ENCODE measurements at places on chromosomes 5 and 9. TPM values are rescaled to one million over a fixed set of nuclear protein-coding genes. Genes with fewer than 3 reads are reported as not detected.
A peak's percentile ranks its signal among the peaks of the same experiment; 100 is the strongest.

DNA sequence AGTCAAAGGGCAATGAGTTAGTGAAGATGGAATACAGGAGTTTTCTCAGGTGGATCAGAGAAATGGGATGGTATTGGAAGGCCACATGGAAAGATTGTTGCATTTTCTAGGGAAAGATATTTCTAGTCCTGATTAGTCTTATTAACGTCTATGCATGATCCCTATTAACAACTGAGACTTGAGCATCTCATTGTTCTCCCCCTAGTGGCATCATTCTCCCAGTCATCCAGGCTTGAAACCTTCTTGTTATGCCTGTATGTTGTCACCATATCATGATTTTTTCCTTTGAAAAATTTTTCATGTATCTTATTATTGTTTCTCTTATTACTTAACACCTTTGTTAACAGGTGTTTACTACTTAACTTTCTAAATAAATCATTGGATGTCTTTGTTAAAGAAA lies 34.4 kb downstream of the KIF2A start:
- peak; percentile 3 for DNase-seq

GRCh38 chr5:17115855-17116254 lies 101.6 kb upstream of the BASP1 start:
- DNase-seq: no peak

DNA sequence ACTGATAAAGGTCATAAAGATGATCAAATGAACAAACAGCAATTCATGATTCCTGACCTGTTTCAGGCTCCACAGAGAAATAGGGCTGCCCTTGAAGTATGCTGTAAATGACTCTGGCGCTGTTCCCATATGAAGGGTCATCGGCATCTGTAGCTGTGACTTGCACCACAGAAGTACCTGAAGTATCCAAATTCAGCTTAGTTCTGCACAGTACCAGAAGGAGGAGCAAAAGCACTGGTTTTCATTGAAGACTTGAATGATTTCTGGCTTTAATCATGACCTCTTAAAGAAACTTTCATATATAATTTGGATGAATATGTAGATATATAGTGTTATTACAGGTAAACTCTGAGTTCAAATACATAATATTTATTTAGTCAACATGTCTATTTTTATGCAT lies 109.1 kb downstream of the CDH10 start:
- peak; percentile 33 for DNase-seq

The MAMDC4 gene
- 4.4 TPM for total RNA-seq

GRCh38 chr5:69368458-69369339 lies 621 bp downstream of the AK6 start:
- DNase-seq: no peak

- DNase-seq: no peak
Measured at GRCh38 chr5:61673007-61673735, 341.1 kb downstream of the ZSWIM6 start.

GRCh38 chr9:127450243-127450760 lies 904 bp downstream of the RPL12 start:
- no peak for DNase-seq

DNA sequence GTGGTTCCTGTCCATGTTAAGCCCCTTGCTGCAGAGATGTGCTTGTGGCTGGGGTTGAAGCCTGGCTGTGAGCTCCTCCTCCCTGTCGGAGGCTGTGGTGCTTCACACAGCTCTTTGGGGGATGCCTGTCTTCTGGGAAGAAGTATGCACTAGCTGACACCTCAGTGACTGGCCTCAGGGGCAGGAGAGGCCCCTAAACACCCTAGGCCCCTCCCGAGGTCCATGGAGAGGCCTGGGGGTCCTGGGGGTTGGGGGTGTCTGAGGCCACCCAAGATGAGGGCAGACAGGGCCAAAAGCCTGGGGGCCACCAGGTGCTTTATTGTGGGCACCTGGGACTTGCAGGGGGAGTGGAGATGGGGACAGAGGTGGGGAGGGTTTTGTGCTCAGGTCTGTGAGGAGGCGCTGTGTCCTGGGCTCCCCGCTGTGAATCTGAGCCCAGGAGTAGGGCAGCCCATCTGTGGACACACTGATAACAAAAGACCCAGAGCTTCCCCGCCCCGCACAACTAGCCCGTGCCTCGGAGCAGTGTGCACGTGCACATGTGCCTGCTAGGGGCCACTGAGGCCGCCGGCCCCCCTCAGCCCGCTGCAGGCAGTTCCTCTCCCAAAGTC lies 92.0 kb downstream of the PHF2 start:
- no peak for DNase-seq

Data from NCI-H460 (cell line).